Renal pelvis (tissue), 12 donors: ENCODE measurements at places on chromosomes 7 and 10. TPM values are rescaled to one million over a fixed set of nuclear protein-coding genes. Genes with fewer than 3 reads are reported as not detected.
A peak's percentile ranks its signal among the peaks of the same experiment; 100 is the strongest.

- DNase-seq, result no peak
Observed at GRCh38 chr10:33345236-33345635, 10.8 kb upstream of the NRP1 start.

The MSMB gene
- not detected for polyA plus RNA-seq

GRCh38 chr7:146736446-146737190 is 620.0 kb downstream of the CNTNAP2 start:
- no peak for DNase-seq

DNA sequence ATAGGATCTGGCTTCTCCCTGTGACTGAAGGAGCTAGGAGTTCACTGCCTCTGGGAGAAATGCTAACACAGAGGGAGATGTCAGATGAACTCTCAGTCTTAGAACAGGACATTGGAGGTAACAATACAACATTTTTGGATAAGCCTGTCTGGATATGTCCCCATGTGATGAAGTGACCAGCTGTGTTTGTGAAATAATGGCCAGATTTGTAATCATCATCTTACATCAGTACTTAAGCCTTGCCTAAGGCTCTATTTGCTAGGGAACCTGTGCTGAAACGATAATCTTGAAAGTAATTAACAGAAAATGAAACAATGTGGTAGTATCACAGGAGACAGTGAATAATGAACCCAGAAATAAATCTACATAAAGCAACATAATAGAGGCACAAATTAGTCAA is 56.2 kb downstream of the CRPPA start:
- no peak for DNase-seq

DNA sequence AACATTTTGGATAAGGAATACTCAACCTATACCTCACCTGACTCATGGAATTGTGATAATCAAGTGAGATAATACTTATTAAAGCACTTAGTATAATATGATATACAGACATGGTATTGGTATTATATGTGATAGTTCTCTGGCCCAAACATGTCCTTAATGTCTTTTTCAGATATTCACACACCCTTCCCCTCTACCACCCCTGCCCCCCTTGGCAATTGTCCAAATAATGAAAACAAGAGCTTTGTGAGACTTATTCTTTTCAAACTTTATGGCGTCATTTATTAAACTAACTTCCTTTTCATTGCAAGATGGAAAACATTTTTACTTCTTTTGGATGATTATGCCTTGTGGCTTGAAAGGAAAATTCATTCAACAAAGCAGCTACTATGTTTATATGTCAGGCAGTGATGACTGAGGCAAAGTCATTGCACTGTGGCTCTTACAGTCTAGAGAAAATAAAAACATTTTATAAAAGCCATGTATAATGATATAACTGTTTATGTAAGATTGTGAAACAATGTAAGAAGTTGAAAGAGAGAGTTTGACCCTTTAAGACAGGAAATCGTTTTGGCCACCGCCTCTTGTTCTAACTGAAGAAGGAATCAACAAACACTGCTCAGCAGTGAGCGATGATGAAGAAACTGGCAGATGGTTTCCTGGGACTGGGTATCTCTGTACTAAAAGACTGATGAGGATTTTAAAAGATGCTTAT is 27.4 kb downstream of the MINPP1 start:
- DNase-seq, result no peak

DNA sequence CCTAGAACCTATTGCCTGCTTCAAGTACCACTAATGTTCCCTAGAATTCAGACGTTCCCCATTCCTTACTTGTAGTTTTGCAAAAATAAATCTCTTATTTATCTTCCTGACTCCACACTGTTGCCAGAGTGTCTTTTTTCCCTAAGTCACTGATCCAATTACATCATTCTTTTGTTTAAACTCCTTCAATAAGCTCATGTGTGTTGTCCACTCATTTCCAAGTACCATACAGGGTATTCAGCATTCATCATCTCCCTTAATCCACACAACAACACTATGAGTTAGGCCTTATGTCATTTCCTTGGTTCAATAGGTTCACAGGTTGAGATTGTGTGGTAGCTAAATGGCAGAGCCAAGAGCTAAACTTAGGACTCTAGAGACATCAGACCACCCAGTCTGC is 119.9 kb upstream of the RHOBTB1 start:
- DNase-seq, result no peak

GRCh38 chr10:21953585-21954057 is 49.9 kb downstream of the DNAJC1 start:
- peak; percentile 21 for DNase-seq

DNA sequence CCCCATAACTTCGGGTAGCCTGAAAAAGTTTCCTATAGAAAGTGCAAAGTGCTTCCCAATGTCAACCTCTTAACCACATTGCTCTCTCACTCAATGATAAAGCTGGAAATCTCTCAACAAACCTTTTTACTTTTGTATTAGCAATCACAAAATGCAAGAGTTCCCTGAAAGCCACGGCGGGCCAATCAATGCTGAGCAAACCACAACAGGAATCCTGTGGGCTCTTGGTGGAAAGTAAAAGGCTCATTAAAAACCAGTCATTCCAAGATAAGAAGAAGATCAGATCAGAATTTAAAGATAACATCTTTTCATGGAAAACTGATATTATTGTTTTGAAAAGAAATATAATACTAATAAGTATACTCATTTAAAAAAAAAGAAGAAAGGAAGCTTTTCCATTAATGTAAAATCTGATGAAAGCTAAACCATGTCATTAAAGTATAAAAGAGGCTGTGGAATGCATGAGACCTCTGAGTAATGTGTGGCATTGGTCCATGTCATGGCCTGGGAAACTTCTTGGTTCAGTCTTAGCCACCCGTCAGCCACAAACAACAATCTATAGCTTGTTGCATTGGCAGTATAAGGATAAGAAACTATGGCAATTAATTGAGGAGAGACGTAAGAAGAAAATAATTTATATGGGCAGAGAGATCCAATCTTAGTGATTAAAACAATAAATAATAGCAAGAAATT is 1066.1 kb upstream of the SORCS1 start:
- DNase-seq, result no peak

GRCh38 chr10:110399106-110399964 is 94.6 kb upstream of the SMNDC1 start:
- no peak for DNase-seq

The FAM241B gene
- 11.4 TPM for polyA plus RNA-seq

The NRCAM gene
- 24.8 TPM for polyA plus RNA-seq

The NAT16 gene
- not detected for polyA plus RNA-seq

The ZC3HAV1L gene
- 29.2 TPM for polyA plus RNA-seq

DNA sequence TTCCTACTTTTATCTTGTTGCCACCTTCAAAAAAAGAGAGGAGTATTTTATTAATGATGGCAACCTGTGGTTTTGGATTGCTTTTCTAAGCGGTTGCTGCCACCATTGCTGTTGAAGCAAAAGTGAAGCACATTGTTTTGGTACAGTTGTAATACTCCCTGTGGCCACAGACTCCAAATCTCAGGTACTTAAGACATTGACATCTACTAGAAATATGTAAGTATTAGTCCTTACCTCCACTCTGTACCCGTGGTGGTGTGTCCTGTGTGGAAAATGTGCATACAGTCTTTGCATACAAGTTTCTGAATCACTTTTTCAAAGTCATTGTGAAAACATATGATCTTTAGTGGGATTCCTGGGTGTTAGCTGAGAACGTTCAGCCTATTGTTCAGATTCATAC is 85.7 kb downstream of the ANLN start:
- DNase-seq, result no peak

The MYH16 gene
- polyA plus RNA-seq, result 0.06 TPM

DNA sequence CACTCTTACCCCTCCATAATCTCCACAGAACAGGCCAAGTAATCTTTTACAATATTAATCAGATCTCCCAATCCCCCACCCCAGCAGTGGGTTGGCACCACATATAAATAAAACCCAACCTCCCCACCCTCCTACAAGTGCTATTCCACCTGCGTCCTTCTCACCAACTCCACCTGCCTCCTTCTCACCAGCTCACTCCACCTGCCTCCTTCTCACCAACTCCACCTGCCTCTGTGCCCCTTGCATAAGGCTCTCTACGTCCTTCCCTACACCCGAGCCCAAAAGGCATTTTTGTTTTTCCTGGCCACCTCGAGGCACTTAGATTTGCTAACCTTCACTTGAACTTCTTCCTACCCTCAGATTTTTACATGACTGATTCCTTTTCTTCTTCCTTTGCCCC is 89.7 kb downstream of the ATE1 start:
- DNase-seq, result no peak
